Activated CD8-positive, alpha-beta memory T cell treated with anti-CD3 and anti-CD28 coated beads for 1 hour (primary cell): ENCODE measurements at places on chromosomes 7 and 10.

DNA sequence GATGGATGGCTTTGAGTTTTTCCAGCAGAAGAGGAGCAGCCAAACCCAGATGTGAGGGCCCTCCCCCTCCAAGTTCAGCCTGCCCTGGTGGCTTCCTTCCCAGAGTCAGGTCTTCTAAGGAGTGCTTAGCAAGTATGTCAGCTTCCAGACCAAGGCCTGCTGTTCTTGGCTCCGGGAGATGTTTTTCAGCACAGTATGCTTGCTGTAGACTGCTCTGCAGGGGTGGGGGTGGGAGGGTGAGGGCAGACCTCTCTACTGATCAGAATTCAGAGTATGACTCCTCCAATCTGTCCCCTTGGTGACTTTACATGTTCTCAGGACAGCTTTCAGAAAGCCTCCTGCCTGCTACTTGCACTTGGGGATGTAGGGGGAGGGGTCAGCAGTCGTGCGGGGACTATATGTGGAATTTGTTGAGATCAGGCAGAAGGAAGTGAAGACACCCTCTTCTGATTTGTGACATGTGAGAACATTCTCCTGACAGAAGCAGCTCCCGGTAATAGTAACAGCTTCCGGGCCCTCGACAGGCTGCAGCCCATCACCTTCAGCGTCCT lies 516.4 kb upstream of the ZMIZ1 start:
- no peak for DNase-seq

DNA sequence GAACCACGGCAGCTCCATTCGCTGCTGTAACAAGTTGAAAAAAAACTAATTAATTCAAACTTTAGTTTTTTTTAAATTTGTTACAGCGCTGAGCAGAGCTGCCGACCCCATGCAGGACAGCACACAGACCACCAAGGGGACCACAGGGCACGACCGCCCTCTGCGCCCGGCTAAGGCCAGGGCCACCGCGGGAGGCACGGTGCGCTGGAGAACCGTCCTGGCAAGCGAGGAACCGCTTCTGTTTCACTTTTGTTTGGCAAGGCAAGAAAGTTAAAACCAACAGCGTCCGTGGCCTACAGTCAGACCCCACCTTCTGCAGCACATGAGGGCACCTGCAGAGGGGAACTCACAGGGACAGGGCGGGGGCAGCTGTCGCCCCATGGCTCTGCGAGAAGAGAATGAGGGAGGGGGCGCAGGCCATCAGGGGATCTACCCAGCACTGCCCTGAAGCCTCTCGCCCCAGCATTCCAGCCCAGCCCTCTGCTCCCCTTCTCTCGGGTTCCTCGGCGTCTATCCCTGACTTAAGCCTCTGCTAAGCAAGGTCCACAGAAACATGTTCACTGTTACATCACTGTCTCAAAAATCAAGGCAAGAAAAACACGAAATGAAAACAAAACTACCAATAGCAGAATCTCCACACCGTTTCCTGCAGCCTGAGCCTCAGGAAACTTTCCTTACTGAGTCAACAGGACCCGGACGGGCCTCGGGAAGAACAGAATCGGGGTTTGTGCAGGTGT lies 204.4 kb downstream of the DIP2C start:
- DNase-seq, result no peak

DNA sequence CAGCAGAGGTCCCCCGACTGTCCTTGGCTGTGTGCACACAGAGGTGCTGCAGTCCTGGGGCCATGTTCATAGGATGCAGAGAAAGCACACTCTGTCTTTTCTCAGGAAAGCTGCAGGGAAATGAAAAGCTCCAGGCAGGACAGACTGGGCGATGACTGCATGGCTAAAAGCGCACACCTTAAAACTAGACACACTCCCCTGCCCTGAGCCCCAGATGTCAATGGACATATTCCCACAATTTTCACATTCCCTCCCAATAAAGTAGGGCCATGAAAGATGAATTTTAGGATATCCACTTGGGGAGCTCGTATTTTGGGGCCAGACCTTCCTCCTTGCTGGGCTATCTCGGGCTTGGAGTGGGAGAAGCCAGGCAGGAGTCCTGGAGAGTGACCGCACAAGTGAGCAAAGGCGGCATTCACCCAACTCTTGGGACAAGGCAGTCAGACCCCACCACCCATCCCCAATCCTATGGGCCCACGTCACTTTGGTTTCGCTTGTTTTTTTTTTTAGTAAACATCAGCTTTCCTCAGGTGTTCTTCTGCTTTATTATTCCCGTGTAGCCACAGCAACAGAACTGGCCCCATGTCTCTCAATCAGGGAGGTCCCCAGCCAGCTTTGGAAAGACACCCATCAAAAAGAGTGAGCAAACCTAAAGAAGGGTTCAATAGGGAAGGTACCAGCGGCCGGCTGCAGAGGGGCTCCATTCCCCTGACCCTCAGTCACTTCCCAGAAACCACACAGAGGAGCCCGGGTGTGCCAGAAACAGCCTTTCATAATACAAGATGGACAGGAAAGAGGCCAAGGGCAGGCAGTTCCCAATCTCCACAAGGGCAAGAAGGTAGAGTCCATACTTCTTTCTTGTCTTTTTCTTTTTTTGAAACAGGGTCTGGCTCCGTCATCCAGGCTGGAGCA lies 12.7 kb downstream of the GPRIN2 start:
- no peak for DNase-seq

GRCh38 chr7:114952296-114952695 lies 30.4 kb downstream of the MDFIC start:
- DNase-seq, result no peak

GRCh38 chr7:115013886-115014285 lies 92.0 kb downstream of the MDFIC start:
- no peak for DNase-seq

DNA sequence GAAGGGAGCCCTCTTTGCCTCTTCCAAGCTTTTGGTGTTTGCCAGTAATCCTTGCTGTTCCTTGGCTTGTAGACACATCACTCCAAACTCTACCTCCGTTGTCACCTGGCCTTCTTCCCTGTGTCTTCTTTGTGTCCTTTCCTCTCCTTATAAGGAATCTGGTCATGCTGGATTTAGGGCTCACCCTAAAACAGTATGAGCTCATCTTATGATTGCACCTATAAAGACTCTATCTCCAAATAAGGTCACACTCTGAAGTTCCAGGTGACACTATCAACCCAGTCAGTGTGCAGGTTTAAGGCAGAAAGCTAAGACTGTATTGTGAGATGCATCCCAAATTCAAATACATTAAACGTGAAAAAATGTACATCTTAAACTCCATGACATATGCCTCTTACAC lies 49.0 kb upstream of the ZRANB1 start:
- DNase-seq, result no peak

DNA sequence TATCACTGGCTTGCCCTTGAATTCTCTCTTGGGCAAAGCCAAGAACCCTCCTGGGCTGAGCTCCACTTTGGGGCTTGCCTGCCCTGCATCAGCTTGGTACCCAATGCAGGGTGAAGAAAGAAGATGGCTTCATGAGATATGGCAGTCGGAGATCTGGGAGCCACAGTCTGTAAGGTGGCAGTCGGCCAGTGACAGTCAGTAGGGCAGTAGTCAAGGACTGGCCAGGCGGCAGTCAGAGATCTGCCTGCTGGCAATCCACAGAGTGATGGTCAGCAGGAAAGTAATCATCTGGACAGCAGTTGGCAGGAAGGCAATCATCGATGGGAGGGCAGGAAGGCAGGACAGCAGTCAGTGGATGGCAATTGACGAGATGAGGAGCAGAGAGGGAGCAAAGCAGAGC lies 32.6 kb upstream of the CNNM1 start:
- DNase-seq, result no peak

- DNase-seq, result no peak
Observed at GRCh38 chr10:100483876-100484666, 21.3 kb downstream of the WNT8B start.

DNA sequence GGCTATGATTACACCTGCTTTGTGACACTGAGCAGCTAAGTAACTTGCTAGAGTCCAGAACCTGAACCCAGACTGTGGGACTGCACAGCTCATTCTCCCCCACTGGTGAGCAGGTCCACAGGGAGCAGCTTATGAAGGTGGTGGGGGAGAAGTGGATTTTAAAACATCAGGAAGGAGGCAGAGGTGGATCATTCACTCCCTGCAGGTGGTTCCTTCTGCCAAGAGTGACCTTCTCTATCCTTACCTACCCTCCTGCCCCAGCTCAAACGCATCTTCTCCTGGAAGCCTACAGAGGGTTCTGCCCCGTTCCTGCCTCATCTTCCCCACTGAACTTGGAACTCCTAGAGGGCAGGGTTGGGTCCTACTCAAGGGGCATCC lies 539 bp upstream of the FAM241B start:
- DNase-seq, result no peak

GRCh38 chr7:17090751-17091150 lies 207.7 kb upstream of the AHR start:
- no peak for DNase-seq

DNA sequence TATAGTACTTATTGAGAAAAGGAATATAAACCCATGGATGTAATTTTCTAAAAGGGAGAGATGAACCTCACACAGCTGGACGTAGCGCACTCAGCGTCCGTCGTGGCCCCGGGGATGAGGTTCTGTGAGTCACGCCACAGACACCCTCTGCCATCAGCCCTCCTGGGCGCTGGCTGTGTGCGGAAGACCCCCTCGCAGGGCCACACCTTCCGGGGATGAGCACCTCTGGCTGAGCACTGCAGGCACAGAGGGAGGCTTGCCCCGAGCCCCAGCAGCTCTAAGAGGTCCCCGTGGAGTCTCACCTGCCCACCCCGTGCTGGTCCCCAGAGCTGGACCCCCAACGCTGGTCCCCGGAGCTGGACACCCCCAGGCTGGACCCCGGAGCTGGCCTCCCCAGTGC lies 215.8 kb downstream of the PTPRN2 start:
- no peak for DNase-seq
